ENCODE measurements at places on chromosomes 2 and 18. TPM values are rescaled to one million over a fixed set of nuclear protein-coding genes. Genes with fewer than 3 reads are reported as not detected.
A peak's percentile ranks its signal among the peaks of the same experiment; 100 is the strongest.

- H3K4me1 ChIP-seq, result no peaks in the 10 kb centered on the region
- DNase-seq, result no peak
- H3K4me3 ChIP-seq, result no peak overlapping the region
- H3K27ac ChIP-seq, result no peak overlapping the region
- no peaks in the 10 kb centered on the region for H3K27me3 ChIP-seq
These were observed 266.0 kb downstream of the RAD51AP2 start for GRCh38 chr2:17252258-17252657.

- no peaks in the 10 kb centered on the region for H3K36me3 ChIP-seq
- DNase-seq, result no peak
- no peaks in the 10 kb centered on the region for H3K27me3 ChIP-seq
- no peak overlapping the region for H3K4me3 ChIP-seq
These were observed 173.1 kb downstream of the PTH2R start for GRCh38 chr2:208579678-208580077.

- no peaks in the 10 kb centered on the region for H3K36me3 ChIP-seq
- DNase-seq, result peak; percentile 44
- H3K27me3 ChIP-seq, result no peaks in the 10 kb centered on the region
These were observed 56.7 kb upstream of the ZDBF2 start for GRCh38 chr2:206217743-206218142.

DNA sequence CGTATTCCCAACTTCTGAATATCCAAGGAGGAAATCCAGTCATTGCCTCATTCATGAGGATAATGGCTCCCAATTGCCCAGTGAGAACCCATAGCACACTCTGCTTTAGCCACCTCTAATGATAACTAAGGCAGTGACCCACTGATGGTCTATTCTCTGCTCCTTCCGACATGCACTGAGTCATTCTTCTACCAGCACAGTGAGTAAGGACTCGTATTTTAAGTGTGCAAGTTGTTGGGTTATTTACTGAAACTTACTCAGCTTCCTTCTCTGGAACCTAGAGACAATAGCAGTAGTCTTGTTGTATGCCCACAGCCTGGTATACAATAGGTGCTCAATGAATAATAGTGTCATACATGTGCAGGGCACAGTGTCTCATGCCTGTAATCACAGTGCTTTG, 81.1 kb upstream of the ZNF397 start:
- H3K27ac ChIP-seq, result no peak overlapping the region
- no peak for DNase-seq
- no peaks in the 10 kb centered on the region for H3K27me3 ChIP-seq
- no peaks in the 10 kb centered on the region for H3K36me3 ChIP-seq
- no peaks in the 10 kb centered on the region for H3K4me1 ChIP-seq

GRCh38 chr2:66477135-66477842, 42.4 kb downstream of the MEIS1 start:
- H3K4me3 ChIP-seq, result no peak overlapping the region
- DNase-seq, result no peak
- H3K27me3 ChIP-seq, result no peaks in the 10 kb centered on the region
- no peak overlapping the region for H3K27ac ChIP-seq
- no peaks in the 10 kb centered on the region for H3K36me3 ChIP-seq

STAT4 gene
- total RNA-seq, result 0.32 TPM

GALNT1 gene
- 113 TPM for total RNA-seq

UGT1A3 gene
- total RNA-seq, result not detected
